Urinary bladder (tissue), 4 donors: ENCODE measurements at places on chromosomes 16 and 17. TPM values are rescaled to one million over a fixed set of nuclear protein-coding genes. Genes with fewer than 3 reads are reported as not detected.

SOST gene
- polyA plus RNA-seq, result not detected

SLC52A1 gene
- 0.35 TPM for polyA plus RNA-seq

LITAF gene
- 120 TPM for polyA plus RNA-seq

GRCh38 chr17:41457676-41458075, 9.5 kb downstream of the KRT32 start:
- no peak for DNase-seq

DNA sequence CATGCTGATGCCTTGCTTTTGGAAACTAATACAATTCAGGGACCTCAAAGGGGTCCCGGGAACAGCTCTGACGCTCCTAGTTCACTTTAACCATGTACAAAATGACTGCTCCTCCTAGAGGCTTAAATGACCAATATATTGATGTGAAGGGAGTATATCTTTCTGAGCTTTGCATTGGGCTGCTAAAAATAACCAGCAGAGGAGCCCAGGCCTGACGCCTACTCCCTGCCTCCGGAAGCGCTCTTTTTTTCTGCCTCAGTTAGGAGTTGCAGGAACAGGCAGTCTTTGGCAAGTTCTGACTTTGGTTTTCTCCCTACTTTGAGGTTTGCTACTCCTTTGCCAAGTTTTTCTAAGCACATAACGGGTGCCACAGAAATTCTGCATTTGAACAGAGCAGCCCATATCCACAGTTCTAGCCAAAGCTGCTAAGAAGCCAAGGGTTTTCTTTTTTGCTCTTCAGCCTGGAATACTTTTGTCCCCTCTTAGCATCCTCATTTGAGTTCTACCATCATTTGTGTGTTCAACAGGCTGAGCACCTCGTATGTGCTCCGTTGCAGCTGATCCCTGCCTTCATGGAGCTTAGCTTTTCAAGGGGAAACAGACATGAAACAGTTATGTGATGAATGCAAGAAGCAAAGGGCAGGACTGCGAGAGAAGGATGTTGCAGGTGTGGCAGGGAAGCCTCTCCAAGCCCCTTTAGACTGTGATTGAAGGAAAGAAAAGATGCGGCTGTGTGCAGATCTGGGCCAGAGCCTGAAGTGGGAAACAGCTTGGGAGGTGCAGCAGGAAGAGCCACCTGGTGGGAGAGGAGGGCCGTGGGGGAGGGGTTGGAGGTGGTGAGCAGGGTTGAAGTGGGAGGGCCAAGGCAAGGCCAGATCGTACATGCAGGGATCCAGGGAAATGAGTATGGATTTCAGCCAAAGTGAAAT, 2.8 kb upstream of the NAGPA start:
- DNase-seq, result no peak

GRCh38 chr16:2490190-2491105, 15.5 kb downstream of the TBC1D24 start:
- no peak for DNase-seq

DNA sequence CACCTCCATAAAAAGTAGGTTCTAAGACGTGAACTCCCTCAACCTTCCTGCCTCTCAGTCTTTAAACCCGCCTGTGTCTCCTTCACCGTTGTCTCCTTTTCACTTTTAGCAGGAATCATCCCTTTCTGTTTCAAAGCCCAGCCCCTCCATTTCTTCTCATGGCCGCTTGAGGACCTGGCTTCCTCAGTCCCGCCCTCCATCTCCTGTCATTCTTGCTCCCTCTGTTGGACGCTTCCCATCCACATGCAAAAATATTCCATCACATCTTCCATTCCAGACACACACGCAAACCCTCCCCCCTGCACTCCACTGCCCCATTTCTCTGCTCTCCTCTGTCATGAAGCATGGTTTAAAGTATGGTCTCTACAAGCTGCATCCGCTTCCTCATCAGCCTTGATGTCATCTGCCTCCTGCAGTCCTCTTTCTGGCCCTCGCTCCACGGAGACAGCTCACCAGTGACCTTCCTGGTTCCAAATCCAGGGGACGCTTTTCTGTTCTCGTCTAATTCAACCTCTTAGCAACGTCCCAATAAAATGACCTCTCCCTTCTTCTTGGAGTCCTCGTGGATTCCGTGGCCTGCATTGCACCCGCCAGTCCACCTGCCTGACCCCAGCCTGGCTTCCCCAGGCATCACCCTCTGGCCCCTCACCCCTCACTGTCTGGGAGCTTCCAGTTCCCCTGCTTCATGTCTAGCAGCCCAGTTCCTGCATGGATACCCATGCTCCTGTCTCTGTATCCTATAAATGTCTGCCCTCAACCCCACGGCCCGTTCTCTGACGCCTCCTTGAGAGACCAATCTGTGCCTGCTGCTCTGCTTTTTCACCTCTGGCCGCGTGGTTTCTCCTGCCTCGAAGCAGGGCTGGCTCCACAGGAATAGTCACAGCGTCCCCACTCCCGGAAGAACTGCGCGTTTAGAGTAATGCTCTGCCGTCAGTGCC, 26.2 kb downstream of the ANKRD40 start:
- peak; percentile 77 for DNase-seq

DNA sequence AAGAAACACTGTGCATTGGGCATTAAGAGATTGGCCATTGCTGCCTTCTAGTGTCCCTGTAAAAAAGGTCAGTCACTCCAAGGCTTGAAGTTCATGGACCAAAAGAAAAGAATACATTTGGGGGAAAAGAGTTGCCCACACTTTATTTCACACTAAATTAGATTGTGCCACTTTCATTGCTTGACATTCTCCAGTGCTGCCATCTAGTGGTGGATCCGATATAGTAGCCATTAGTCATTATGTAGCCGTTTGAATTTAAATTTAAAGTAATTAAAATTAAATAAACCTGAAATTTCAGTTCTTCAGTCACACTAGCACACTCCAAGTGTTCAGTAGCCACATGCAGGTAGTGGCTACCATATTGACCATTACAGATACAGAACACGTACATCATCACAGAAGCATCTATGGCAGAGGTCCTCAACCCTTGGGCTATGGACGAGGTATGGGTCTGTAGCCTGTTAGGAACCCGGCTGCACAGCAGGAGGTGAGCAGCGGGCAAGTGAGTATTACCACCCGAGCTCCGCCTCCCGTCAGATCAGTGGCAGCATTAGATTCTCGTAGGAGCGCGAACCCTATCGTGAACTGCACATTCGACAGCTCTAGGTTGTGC, 21.9 kb upstream of the CDH5 start:
- no peak for DNase-seq
